ENCODE measurements at places on chromosomes 5 and 9.
A peak's percentile ranks its signal among the peaks of the same experiment; 100 is the strongest.

GRCh38 chr5:169416583-169417196 lies 115.8 kb upstream of the SLIT3 start:
- peak; percentile 24 for DNase-seq

DNA sequence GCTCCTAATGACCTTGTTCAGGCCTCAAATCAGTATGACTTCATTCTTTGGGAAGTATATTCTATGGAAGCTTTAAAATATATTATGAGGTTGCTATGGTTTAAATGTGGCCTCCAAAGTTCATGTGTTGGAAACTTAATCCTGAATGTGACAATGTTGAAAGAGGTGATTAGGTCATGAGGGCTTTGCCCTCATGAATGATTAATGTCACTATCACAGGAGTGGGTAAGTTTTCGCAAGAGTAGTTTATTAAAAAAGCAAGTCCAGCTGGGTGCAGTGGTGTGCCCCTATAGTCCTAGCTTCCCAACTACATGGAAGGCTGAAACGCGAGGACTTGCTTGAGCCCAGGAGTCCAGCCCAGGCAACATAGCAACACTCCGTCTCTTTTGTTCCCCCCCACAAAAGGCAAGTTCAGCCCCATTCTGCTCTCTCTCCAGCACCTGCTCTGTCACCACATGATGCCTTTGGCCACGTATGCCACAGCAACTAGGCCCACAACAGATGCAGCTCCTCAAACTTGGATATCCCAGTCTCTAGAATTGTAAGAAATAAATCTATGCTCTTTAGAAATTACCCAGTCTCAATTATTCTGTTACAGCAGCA lies 105.3 kb downstream of the SIL1 start:
- no peak for DNase-seq

DNA sequence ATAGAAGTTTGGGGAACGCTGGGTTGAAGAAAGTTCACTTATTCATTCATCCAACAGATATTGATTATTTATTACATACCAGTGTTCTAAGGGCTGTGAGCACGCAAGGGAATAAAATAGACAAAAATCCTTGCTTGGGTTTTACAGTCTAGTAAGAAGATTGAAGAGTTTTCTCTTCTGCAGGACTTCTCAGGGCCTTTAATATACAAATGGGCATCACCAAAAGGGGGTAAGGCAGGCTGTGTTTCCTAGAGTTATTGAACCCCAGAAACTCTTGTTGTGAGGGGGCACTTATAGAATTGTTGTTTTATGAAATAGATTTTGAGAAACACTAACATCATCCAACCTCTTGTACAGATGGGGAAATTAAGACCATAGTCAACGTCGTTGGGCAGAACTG lies 198.5 kb upstream of the ZNF618 start:
- DNase-seq, result no peak

DNA sequence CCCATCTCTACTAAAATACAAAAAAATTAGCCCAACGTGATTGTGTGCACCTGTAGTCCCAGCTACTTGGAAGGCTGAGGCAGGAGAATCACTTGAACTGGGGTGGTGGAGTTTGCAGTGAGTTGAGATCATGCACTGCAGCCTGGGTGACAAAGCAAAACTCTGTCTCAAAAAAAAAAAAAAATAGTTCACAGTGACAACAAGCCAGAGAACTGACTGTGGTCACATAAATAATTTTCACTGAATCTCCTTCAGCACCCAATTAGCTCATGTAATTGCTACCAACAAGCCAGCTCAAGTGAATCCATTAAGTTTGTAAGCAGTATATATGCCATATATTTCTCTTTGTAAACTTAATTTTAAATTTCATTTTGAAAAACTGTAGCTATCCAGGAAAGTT lies 14.5 kb upstream of the AFAP1L1 start:
- no peak for DNase-seq

DNA sequence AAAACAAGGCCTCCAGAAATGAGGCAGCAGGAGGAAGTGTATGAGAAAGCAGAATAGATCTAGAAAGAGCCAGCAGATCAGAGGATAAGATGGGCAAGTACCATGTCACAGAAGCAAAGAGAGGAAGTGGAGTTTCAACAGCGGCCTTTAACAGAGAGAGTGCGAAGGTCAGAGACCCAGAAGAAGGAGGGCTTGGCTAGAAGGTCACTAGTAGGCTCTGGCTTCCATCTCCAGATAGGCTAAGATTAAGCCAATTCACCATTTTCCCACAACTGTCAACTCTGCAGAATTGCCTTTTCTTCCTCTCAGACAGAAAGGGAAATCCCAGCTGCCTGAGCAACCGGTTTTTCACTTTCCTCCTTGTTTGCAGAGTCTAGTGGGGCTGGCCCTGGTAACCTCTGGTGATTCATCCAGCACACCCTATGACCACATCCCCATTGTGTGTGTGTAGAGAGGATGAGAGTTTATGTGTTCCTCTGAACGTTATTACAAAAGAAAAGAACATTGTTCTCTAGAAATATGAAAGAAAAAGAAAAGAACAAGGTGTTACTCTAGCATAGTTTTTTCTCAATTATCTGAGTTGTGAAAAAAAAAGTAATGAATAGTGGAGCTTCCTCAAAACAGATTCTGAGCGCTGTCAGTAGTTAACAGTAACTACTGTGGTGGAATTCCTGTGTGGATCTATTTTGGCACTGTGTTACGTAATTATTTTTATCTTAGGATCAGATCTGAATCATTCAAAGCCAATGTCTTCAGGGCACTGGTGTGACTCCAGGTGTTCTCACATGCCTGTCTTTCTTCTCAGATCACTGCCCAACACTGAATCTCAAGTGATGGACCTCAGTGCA lies 220.4 kb downstream of the ARRDC3 start:
- peak; percentile 35 for DNase-seq

DNA sequence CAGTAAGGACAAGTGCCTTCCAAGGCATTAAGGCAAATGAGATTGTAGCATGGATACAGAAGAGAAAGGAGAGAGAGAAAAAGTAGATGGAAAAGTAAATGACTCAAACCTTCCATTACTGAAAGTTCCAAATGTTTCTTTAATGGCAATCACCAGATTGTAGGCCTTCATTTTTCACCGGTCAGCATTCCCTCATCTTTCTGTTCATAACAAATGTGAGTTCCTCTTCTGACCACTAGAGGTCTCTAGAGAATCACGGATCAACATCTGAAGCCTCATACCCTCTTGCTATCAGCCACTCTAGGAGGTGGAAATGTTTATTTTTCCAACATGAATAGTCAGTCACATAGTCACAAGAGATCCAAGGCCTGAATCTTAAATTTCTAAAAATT lies 73.6 kb upstream of the RPS23 start:
- DNase-seq, result peak; percentile 55

GRCh38 chr5:130549884-130550561 lies 615.0 kb downstream of the HINT1 start:
- no peak for DNase-seq

DNA sequence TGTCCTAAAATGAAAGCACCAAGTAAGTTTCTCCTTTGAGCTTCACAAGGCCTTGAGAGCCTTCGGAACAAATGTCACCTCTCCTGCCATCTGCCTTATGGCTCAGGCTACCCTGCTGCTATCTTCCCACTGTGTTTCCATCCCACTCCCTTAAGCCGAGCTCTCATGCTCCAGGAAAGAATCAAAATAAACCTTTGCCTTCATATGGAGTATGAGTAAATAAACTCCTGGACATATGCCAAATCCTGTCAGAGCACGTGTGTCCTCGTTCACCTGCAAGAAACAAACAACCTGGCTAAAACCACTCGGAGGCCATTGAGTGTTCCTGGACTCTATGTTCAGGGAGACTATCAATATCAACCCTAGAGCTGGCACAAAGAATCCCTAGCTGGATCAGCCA lies 122.3 kb upstream of the CCDC112 start:
- no peak for DNase-seq

- DNase-seq, result no peak
Observed at GRCh38 chr9:86494644-86495111, 140.5 kb upstream of the TUT7 start.

- no peak for DNase-seq
Observed at GRCh38 chr9:132757016-132757415, 86.8 kb downstream of the GTF3C4 start.

DNA sequence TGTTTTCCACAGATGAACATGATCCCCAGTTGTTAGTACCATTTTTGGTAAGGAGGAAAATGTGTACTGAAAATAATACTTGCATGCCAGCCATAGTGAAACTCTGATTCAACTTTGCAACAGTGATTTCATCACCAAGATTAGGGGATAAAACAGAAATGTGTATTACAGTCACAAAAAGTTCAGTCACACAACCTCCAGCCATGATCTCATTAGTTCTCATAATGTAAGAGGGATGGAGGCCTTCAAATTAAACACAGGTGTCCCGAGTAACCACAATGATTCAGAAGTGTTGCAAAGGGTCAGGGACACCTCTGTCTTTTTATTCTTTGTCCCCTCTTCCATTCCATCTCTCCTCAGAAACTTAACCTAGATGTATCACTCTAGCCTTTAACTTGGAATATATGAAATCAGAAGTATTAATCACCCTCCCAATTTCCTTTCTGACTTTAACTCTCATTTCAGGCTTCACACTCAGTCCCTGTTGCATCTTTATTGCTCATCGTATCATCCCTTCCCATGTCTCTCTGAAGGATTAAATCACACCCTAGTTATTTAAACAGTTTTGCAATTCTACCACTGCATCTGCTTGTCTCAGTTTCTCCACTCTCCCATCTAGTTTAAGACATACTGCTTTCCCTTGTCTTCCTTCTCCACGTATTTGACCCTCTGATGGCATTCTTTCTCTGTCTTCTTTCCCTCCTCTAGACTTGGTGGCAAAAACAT lies 291.2 kb downstream of the ADAMTS6 start:
- no peak for DNase-seq

DNA sequence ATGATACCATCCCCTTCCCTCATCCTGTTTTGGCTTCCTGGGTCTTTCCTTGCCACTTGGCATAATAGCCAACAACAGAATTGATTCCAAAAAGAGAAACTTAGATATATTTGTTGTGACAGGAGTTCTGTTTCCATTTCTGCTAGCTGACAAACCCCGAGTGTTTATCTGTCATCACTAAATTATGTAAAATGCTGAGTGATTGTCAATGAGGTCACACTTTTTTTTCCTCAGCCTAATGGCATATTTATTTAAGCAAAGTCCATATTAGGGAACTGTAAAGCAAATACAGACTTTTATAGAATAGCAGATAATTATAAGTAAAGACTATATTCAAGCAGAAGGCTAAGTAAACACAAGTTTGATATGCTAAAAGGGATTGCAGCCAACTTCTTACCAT lies 64.0 kb downstream of the RGS7BP start:
- no peak for DNase-seq

DNA sequence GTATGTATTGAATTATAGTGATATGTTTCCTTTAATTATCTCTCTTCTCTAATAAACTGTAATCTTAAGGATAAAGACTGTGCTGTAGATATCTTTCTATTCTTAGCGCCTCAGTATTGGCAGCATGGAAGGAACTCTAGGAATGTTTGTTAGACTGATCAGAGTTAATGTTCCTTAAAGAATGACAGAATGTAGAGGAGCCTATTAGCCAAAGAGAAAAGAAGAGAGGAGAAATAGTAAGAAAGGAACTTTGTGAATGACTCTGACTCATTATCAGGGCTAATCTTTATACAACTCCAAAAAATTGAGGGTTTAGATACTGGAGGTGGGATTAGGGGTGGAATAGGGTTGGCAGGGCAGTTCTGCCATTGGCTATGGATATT lies 59.0 kb upstream of the NUDT12 start:
- DNase-seq, result no peak

GRCh38 chr5:72126796-72127195 lies 19.5 kb downstream of the MAP1B start:
- no peak for DNase-seq

DNA sequence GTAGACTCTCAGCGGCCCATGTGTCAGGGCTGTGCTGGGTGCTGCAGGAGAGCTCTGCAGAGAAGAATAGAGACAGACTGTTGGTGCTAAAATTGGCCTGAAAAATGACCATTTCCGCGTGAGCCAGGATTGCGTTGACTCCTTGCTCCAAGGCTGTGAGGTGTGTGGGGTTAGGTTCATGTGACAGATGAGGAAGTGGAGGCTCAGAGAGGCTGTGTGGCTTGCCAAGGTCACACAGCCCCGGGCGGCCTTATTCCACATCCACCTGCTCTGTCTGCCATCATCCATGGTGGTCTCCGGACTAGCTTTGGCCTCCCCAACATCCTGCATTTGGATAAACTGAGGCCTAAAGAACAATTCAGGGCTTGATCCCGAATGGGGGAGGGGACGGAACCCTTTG lies 15.2 kb downstream of the NEK6 start:
- DNase-seq, result no peak

- no peak for DNase-seq
Observed at GRCh38 chr5:144525000-144525399, 354.3 kb downstream of the KCTD16 start.

DNA sequence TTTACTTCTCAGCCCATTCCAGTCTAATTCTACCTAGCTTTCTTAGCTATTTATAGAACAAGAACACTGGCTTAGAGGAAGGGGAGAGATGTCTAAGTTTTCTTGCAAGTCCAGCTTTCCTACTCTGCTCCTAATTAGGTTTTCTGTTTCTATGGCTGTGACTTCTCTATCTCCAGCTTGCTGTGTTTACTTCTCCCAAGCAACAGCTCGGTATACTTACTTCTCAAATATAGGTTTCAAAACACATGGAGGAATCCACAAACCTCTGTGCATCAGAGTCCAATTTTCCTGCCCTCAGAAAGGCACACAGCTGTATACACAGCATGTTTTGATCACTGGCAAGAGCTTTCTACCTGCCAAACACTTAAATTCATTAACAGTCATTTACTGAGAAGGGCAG lies 17.4 kb upstream of the HMGCR start:
- DNase-seq, result no peak

- no peak for DNase-seq
Observed at GRCh38 chr5:124395287-124395686, 351.2 kb downstream of the ZNF608 start.

GRCh38 chr9:35712762-35713400 lies 19.1 kb downstream of the TLN1 start:
- no peak for DNase-seq

GRCh38 chr5:1780614-1780930 lies 19.1 kb downstream of the MRPL36 start:
- DNase-seq, result no peak

- DNase-seq, result no peak
Observed at GRCh38 chr5:531101-531748, 7.0 kb upstream of the SLC9A3 start.

DNA sequence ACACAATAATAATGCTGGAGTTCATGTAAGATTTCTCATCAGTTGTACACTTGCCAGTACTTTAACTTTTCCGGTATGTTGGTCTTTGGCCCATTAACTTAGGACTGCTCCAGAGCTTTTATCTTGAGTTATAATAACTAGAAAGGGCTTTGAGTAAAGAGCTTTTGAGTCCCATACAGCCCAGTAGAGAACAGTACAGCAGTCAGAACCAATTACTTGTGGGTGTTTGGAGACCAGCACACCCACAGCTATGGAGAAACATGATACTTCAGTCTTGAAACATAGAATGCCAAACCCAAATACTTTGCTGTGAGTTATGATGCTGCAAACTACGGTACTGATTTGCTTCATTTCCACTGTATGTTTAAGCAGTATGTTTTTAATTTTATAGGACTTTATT lies 374.3 kb downstream of the CCDC171 start:
- no peak for DNase-seq
